Mucosa of descending colon (tissue), 3 donors: ENCODE measurements at places on chromosomes 11 and 22. TPM values are rescaled to one million over a fixed set of nuclear protein-coding genes. Genes with fewer than 3 reads are reported as not detected.

USP2 gene
- 84.3 TPM for total RNA-seq

ANO5 gene
- 7.8 TPM for total RNA-seq

INSC gene
- 4.2 TPM for total RNA-seq

PLEKHB1 gene
- 11.4 TPM for total RNA-seq

DDX17 gene
- 279 TPM for total RNA-seq

TPH1 gene
- total RNA-seq: 12.8 TPM

TMEM126B gene
- total RNA-seq: 38.7 TPM

PIWIL4 gene
- total RNA-seq: 5.9 TPM

PDE3B gene
- total RNA-seq: 22.4 TPM

SEC14L6 gene
- 0.47 TPM for total RNA-seq

- no peak for DNase-seq
Measured at GRCh38 chr22:38267086-38267485, 5.7 kb downstream of the TMEM184B start.

DNA sequence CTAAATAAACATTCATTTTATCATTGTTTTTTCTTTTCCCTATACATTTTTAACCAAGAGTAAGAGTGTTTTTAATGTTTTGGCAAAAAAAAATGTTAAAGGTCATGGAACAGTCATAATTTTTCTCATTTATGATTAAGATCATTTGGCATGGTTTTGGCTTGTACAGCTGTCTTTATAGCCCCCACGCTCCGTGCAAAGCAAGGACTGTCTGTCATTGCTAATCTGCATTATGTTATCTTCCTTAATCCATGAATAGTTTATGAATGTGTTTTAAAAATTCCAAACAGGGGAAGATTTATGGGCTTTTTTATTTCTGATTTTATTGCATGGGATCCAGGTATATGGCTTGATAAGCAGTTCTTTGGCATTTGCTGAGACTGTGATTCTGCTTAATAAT is 28.1 kb downstream of the PGM2L1 start:
- no peak for DNase-seq

GRCh38 chr11:119518746-119519730 is 96.1 kb upstream of the THY1 start:
- no peak for DNase-seq

DNA sequence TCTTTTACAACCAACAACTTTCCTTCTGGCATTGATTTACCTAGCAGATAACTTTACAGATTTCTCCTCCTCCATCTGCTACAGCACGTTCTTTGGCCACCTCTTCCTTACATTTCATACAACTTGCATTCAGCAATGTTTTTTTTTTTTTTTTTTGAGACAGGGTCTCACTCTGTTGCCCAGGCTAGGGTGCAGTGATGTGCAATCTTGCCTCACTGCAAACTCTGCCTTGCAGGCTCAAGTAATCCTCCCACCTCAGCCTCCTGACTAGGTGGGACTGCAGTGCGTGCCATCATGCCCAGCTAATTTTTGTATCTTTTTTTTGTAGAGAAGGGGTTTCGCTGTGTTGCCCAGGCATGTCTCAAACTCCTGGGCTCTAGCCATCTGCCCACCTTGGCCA is 6.5 kb downstream of the PDE3B start:
- no peak for DNase-seq

DNA sequence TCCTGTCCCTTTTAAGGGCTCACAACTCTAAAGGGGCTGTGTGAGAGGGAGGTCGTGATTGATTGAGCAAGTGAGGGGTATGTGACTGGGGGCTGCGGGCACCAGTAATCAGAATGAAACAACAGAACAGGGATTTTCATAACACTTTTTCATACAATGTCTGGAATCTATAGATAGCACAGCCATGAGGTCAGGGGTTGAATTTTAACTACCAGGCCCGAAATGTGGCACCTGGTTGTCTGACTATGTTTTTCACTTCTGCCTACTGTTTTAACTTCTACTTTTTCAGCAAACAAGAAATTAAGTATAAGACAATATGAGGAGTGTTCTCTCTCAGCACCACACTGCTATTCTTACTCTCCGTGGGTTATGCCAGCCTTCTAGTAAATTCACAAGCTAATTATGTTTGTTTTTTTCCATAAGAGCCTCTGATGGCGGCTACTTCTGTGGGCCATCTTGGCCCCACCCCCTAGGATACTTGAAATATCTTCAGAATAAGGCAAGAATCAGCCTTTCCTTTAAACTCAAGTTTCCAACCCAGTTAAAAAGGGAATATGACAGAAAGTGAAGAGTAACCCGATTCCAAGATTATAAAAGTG is 552.8 kb upstream of the CHORDC1 start:
- DNase-seq: no peak

DNA sequence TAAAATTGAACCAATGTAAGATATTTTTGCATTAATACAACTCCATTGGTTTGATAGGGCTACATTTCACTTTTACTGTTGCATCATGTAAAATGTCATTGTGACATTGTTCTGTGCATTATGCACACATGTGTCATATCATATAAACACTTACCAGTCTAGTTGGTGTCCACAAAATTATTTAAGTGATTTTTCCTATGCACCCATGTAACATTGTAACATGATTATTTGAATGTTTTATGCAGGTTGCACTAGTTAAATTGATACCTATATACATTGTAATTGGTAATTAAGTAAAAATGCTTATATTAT is 9.6 kb upstream of the BIRC3 start:
- no peak for DNase-seq

DNA sequence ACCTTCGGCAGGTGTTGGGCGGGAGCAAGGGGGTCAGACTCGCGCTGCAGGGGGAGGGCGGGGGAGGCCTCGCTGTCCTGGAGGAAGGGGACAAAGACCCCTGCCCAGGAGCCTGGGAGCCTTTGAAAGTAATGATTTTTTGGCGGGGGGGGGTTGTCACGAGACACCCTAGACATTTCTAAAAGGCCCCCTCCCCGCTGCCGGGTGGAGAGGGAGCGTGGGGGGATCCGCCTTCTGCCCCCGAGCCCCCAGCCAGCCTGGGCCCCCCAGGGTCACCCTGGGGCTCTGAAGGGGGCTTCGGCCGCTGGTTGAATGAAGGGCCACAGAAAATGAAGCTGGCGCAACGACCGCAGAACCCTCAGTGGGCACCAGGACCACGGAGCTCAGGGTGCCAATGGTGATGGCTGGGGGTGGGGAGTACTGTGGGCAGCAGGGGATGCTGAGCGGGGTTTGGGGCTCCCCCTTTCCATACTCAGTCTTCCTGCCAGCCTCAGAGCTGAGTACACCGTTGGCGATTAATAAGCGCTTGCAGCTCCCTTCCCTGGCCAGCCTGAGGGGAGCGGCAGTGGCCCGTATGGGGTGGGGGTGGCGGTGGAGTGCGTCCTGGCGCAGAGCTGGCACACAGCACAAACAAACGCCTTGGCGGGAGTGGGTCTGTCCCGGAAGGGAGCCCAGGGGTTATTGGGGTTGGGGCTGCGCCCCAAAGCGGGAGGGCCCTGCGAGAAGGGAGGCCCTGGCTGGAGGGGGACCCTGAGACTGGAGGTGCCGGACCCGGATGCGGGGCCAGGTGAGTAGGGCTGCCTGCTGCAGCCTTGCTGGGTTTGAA is 1.2 kb upstream of the DUSP8 start:
- DNase-seq: peak; percentile 83

DNA sequence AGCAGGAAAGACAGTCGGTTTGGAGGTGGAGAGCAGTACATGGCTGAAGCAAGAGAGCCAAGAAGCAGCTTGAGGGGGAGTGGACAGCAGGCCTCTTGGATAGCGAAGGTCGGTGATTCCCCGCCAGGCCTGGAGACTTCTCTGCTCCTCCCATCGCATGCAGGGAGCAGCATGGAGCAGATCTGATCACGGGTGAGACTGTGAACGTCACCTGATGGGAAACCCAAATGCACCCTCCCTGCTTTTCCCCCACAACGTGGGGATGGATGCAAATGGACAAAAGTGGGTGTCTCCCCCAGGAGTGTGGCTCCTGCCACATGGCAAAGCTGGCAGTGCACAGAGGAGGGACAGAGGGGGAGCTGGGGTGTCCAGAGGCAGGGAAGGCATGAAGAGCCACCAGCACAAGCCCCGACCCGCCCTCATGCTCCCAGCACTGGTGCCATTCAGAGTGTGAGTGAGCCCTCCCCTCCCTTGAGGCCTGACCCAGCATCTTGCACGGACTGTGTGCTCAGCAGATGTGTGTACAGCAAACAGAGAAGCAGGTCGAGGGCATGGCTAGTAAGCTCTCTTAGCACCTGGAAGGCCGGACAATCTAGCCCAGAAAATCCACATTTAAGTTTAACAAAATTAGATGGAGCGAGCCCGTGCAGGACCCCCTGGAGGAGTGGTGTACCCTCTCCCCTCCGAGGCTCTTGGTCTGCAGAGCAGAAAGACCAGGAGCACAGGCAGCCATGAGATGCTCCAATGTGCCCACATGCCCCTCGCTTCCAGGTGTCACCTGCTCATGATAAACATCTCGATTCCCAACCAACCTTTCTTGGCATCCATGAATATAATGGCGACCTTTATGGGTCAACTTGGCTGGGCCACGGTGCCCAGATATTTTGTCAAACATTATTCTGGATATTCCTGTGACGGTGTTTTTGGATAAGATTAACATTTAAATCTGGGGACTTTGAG is 661.7 kb downstream of the TBC1D22A start:
- no peak for DNase-seq

- DNase-seq: no peak
Measured at GRCh38 chr11:67680696-67681470, 6.5 kb upstream of the ALDH3B2 start.

DNA sequence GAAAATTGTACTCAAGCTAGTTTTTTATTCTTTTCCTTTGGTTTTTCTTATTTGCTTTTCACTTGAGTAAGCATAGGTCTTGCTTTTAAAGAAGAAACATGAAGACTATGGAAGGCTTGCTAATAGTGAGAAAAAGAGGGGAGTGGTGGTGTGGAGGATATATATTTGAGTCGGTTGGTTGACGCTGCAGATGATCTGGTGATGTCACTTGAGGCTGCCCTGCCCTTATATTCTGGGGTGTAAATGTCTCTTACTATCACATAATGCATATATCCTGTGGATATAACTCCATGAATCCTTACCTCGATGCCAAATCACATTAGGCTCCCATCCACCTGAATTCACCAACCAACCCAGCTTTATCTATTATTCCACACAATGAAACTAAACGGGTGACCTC is 2.9 kb downstream of the GRIA4 start:
- no peak for DNase-seq

DNA sequence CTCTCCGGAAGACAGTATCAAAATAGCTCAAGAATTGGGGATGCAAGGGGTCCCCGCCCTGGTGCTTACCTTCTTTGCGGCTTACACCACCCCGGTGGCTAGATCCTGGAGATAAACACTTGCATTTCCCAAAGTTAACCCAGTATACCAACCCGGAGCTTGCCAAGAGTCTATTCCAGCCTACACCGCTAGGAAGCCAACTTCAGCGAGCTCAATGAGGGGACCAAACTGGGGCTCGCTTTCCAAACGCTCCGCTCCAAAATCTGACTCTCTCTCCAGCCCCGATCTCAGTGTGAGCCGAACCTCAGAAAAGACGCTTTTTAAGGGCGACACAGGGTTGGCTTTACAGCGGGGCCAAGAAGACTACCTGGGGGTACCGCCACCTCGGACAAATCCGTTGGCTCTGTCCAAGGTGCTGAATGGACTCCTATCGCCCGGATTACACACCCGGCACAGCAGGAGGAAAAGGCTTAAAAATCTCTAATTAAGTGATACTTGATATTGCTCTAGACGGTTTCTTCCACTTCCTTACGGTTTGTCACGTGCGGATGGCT is 20.1 kb upstream of the BDNF start:
- DNase-seq: peak; percentile 72

DNA sequence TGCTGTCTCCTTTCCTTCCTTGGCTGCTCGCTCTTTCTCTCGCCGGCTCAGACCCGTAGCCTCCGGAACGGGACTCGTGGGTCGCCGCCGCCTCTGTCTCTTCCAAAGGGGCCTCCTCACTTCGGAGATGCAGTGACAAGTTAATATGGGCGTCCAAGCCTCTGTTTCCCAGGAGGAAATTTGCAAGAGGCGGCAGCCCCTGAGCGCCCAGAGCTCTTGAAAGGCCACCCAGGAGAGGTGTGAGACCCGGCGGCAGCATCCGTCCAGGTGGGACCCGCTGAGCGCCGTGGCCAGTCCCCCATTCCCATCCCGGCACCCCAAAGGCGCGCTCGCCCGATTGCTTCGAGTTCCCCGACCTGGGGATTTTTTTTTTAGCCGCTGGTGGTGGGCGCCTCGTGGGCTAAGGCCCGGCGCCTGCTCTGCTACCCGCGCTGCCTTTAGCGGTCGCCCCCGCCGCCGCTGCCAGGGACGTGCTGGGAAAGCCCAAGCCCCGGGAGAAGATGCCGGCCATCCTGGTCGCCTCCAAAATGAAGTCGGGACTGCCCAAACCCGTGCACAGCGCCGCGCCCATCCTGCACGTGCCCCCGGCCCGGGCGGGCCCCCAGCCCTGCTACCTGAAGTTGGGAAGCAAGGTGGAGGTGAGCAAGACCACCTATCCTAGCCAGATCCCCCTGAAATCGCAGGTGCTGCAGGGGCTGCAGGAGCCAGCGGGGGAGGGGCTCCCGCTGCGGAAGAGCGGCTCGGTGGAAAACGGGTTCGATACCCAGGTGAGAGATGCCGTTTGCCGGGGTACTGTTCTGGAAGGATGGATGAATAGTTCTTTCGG is 772 bp downstream of the NAV2 start:
- peak; percentile 54 for DNase-seq

- DNase-seq: peak; percentile 91
Measured at GRCh38 chr22:24592851-24593558, at the start of gene LRRC75B. Gene LRRC75B (minus strand): TSS chr22:24593073. CDS start chr22:24593039, 34 bp downstream.

GRCh38 chr11:128391811-128392210 is 195.5 kb downstream of the ETS1 start:
- DNase-seq: no peak

GRCh38 chr11:12005476-12005875 is 3.0 kb downstream of the DKK3 start:
- no peak for DNase-seq

- DNase-seq: no peak
Measured at GRCh38 chr11:21811572-21811971, 381.3 kb upstream of the ANO5 start.

DNA sequence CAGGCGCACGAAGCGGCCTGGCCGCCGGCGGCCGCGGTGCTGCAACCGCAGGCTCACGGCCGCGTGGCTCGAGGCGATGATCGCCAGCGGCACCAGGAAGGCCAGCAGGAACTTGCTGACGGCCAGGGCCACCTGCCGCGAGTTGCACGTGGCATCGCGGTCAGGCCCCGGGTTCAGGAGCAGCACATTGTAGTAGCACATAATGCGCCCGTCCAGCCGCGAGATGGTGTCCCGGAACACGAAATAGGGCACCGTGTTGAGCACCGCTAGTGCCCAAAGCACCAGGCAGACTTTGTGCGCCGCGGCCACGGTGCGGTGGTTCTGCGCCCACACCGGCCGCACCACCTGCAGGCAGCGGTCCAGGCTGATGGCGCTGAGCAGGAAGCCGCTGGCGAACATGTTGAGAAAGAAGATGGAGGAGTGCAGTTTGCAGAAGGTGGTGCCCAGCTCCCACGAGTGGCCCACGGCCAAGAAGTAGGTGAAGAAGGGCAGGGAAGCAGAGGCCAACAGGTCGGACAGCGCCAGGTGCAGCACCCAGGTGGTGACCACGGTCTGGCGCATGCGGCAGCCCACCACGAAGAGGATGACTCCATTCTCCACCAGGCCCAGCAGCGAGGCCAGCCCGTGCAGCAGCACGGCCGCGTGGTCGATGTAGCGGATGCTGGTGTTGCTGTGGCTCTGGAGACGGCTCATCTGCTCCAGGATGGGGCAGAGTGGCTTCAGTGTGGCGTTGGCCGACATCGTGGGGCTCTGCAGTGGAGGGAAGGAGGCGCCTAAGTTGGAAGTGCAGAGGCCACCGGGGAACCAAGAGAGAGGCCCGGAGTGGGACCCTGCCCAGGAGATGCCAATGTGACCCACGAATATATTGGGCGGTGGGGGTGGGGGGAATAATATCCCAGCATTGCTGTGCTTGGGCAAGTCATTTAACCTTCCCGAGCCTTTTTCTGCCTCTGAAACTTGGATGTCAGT is 2.5 kb downstream of the PTGDR2 start:
- no peak for DNase-seq
